NCI-H2081 treated with DMSO at 0.1 percent for 48 hours (cell line): ENCODE measurements at places on chromosomes 16 and 17.

DNA sequence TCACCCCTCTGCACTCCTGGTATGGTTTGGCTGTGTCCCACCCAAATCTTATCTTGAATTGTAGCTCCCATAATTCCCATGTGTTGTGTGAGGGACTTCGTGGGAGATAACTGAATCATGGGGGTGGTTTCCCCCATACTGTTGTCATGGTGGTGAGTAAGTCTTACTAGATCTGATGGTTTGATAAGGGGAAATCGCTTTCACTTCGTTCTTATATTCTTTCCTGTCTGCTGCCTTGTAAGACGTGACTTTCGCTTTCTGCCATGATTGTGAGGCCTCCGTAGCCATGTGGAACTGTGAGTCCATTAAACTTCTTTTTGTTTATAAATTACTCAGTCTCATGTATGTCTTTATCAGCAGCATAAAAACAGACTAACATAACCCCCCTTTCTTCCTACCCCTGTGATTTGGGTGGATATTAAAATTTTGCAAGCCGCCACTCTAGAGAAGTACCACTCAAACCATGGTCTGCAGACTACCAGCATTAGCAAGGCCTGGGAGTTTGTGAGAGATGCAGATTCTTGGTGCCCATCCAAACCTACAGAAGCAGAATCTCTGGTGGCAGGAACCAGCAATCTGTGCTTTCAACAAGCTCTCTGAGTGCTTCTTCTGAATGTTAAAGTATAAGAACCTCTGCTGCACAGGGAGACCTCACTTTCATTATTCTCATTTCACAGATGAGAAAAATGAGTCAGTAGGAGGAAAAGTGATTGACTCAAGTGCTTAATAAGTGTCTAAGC lies 999.5 kb upstream of the EEF2KMT start:
- no peak for DNase-seq

DNA sequence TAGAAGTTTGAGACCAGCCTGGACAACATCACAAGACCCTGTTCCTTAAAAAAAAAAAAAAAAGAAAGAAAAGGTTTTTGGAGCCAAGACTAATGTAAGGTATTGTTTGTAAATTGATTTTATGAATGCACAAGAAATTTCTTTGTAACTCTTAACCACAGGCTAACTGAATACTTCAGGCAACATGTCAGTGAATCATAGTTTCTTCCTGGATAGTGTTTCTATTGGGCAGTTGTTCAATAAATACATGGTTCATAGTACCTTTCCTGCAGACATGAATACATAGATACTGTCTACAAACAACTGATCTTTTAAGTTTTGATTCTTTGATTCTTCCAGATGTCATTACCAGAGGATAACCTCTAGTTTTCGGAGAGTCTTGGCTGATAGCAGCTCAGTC lies 11.6 kb downstream of the DDX42 start:
- no peak for DNase-seq

DNA sequence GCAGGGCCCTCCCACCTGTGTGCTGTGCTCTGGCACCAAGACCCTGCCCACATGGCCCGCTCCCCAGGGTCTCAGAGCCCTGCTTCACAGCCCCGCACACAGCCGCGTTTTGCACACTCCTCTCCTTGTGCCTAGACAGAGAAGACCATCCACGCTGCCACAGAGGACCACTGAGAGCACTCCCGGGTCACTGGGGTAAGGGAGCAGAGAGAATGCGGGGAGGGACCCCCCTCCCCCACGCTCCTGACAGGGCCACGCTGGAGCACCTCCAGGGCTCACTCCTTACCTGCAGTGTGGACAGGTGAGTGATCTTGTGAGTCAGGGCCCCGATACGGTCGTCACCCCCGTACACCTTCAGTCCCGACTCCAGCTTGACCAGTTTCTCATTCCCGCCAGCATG lies 7.0 kb downstream of the HAGH start:
- DNase-seq = no peak

GRCh38 chr17:50339381-50339780 lies 6.5 kb upstream of the XYLT2 start:
- no peak for DNase-seq

- no peak for DNase-seq
Observed at GRCh38 chr16:2278272-2278608, 10.3 kb upstream of the RNPS1 start.

- DNase-seq = no peak
Observed at GRCh38 chr16:5761592-5761991, 664.0 kb upstream of the EEF2KMT start.

- peak; percentile 53 for DNase-seq
Observed at GRCh38 chr17:76103274-76104139, at the start of gene EXOC7. Gene EXOC7, minus strand, starts transcription at chr17:76103787. Its CDS starts 95 bp downstream, at chr17:76103692.

GRCh38 chr17:29582254-29582765 lies 7.1 kb downstream of the GIT1 start:
- no peak for DNase-seq

DNA sequence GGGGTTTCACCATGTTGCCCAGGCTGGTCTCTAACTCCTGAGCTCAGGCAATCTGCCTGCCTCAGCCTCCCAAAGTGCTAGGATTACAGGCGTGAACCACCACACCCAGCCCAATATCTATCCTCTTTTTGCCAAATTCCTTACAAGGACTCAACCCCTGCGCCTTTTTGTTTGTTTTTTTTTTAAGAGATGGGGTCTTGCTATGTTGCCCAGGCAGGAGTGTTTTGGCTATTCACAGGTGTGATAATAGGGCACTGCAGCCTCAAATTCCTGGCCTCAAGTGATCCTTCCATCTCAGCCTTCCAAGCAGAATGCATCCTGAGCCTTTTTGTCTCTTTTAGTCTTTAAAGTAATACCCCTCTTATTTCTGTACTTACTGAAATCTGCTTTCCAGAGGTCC lies 17.0 kb downstream of the SP2 start:
- no peak for DNase-seq

- DNase-seq = no peak
Observed at GRCh38 chr16:30030011-30030685, 923 bp downstream of the TLCD3B start.

DNA sequence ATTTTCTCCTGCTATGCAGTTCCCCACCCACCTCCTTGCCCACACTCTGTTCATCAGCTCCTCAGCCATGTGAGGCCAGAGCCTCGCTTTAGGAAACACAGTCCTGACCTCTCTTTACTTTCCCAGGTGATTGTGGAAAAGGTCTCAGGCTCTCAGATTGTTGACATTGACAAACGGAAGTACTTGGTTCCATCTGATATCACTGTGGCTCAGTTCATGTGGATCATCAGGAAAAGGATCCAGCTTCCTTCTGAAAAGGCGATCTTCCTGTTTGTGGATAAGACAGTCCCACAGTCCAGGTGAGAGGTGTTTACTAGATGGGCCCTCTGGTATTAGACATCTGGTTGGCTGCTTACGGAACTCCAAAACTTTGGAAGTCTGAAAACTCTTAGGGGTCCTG lies 1.7 kb downstream of the GABARAPL2 start:
- no peak for DNase-seq

DNA sequence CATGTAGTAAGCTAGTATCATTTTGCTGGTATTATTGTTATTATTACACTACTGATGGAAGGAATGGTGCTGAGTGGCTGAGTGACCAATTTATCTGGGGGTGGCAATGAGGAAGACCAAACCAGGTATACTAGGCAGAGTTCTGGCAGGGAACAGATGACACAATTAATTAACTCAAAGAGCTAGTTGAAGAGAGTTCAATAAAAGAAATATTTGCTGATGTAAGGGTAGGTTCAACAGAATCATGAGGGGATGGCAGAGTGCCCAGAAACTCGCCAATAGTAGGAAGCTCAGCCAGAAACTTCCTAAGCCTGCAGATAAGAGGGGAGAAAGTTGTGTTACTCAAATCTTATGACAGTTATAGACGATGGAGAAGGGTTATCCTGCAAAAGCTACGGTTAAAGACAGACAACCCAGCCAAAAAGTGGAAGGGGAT lies 352.5 kb downstream of the KCNJ2 start:
- no peak for DNase-seq

- no peak for DNase-seq
Observed at GRCh38 chr17:81218459-81218858, 4.3 kb downstream of the CEP131 start.

- no peak for DNase-seq
Observed at GRCh38 chr16:12341423-12341822, 364.9 kb downstream of the SNX29 start.
